ENCODE measurements at places on chromosomes 6 and 20. TPM values are rescaled to one million over a fixed set of nuclear protein-coding genes. Genes with fewer than 3 reads are reported as not detected.

Gene BPIFB1
- total RNA-seq = not detected

Gene EYA2
- not detected for total RNA-seq

Gene PYGB
- 33.9 TPM for total RNA-seq

Gene MEI4
- total RNA-seq = not detected

Gene PPIL6
- 0.16 TPM for total RNA-seq

Gene TGM6
- not detected for total RNA-seq

Gene CCN5
- total RNA-seq = not detected

Gene LTB
- total RNA-seq = 613 TPM

Gene DDR1
- 6.3 TPM for total RNA-seq

Gene PTCRA
- total RNA-seq = not detected

Gene CALHM6
- total RNA-seq = 19.3 TPM

Gene MUC21
- total RNA-seq = not detected

Gene TLDC2
- total RNA-seq = not detected

Gene ZNF343
- 9.0 TPM for total RNA-seq

Gene YTHDF1
- 36.2 TPM for total RNA-seq

Gene NKAIN2
- total RNA-seq = not detected

Gene GSTA3
- not detected for total RNA-seq

Gene HLA-A
- total RNA-seq = 1,178 TPM

Gene ELOVL4
- 0.55 TPM for total RNA-seq

Gene JPH2
- not detected for total RNA-seq

Gene OPN5
- total RNA-seq = not detected

Gene ORC3
- total RNA-seq = 27.1 TPM

Gene RNF39
- not detected for total RNA-seq

Gene DEF6
- total RNA-seq = 195 TPM

Gene EEF1A2
- not detected for total RNA-seq

Gene RNF217
- total RNA-seq = not detected

Gene GSTA1
- not detected for total RNA-seq
